ENCODE measurements at places on chromosomes 3 and 15.

DNA sequence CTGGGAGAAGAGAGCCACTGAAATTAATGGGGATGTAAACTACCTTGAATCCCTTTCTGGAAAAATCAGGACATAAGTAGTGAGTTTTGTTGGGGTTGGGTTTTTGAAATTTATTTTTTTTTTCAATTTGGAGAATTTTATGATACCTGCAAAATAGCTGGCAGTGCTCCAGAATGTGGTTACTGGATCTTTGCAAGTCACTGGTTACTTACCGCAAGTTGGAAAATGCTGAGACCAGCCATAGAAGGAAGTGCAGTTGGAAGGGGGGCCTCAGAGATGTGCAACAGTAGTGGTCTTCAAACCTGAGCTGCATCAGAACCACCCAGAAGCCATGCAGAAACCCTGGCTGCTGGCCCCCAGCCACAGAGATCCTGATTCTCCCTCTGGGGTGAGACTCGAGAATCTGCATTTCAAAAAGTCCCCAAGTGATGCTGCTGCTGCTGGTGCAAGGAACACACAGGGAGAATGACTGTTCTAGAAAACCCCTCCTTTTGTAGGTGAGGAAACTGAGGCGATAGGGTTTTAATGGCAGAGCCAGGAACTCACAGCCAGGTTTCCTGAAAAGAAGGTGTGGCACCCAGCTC lies 39.7 kb downstream of the SEMA5B start:
- DNase-seq, result no peak

DNA sequence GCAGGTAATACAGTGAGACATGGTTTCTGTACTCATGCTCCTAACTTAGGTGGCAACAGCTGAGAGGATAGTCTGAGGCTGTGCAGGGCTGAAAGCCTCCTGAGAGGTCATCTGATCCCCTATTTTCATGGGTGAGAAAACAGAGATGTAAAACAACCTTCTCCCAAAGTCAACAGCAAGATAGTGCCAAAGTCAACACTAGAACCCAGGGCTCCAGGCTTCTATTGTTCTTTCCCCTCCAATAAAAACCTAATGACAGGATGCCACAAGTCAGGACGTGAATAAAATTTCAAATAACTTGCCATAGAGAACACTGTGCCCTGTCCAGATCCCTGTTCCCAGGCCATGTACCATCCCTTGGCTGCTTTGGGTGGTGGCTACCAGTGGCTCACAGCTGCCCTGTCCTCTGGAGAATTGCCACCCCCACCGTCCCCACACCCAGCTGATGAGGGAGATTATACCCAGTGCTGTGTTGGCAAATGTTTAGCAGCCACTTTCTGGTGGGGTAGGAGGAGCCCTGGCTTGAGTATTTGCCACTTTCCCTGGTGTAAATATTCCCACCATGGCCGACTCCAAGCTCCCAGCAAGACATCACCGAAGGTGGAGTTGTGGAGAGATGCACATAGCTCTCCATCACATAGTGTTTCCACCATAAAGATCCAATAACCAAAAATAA lies 54.8 kb downstream of the SRGAP3 start:
- DNase-seq, result no peak

- no peak for DNase-seq
Observed at GRCh38 chr3:169945313-169945712, 21.3 kb upstream of the SEC62 start.

DNA sequence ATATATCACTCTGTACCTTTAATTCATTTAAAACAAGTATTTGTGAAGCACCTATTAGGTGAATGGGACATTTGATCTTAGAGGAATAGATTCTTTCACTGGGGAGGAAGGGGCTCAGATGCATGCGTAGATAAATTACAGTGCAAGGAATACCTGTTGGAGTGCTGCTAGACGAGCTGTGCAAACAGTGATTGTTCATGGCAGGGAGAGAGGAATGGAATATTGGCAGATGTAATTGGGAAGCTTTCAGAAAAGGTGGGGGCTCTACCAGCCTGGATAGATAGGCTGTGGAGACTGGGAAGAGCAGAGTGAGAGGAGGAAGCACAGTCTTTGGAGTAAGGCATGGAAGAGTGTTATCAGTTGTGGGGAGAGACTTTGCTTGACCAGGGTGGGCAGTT lies 116.8 kb downstream of the AKAP13 start:
- no peak for DNase-seq
